BJ (cell line): ENCODE measurements at places on chromosomes 13 and 19.

DNA sequence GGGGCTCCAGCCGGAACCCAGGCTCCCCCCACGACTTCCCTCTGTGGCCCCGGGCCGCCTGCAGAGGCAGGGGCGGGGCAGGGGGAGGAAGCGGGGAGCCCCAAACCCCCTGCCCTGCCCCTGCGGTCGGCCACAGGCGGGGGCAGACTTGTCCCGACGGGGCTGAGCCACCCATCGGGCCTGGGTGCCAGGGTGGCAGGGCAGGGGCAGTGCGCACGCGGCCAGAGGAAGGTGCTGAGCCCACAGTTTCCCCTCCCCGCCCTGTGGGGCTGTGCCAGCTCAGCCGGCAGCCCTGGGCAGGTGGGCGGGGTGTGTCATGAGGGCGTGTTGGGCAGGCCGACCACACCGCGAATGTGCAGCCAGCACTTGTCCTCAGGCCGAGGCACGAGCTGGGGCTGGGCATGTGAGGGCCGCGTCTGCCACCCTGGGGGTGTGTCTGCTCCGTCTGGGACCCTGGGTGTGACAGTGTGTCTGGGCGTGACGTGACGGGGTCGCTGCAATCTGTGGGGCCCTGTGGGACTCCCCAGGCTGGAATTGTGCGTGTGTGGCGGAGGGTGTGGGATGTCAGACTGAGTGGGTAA, 17.7 kb downstream of the CCDC97 start:
- DNase-seq = no peak

DNA sequence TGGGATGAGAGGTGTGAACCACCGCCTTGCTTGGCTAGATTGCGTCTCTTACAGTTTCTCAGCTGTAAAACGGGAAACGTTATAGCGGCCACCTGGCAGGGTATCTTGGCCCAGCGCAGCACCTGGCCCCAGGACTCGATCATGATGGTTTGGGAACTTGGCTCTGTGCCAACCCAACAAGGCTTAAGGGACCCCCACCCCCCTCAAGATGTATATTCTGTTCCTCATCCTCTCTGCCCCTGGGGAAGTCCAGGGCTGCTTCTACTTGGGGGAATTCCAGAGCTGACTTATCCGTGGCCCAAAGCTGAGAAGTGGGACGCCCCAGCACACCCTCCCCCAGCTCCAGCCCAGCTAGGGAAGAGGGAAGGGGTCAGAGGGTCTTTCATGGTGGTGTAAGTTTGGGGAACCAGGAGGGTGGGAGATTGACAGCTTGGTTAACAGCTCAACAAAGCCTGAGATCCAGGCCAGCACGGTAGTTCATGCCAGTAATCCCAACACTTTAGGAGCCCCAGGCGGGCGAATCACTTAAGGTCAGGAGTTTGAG, 695 bp downstream of the ICAM1 start:
- no peak for DNase-seq

GRCh38 chr13:97234742-97235141, 12.6 kb downstream of the MBNL2 start:
- no peak for DNase-seq

DNA sequence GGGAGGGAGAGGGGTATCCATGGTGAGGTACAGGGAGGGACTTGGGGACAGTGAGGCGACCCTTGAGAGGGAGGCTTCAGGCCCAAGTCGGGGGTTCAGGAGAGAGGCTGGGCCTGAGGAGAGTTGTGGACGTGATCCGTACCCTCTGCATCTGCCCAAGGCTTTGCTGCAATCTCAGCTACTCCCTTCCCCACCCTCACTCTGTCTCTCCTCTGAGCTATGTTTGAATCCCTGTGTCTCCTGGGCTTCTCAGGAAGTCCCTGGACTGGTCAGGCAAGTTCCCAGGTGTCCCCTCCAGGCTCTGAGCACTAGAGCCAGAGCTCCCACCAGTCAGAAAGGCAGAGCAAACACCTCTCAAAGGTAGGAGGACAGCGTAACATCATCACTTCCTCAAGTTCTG, 1.8 kb downstream of the LIN37 start:
- DNase-seq = no peak

DNA sequence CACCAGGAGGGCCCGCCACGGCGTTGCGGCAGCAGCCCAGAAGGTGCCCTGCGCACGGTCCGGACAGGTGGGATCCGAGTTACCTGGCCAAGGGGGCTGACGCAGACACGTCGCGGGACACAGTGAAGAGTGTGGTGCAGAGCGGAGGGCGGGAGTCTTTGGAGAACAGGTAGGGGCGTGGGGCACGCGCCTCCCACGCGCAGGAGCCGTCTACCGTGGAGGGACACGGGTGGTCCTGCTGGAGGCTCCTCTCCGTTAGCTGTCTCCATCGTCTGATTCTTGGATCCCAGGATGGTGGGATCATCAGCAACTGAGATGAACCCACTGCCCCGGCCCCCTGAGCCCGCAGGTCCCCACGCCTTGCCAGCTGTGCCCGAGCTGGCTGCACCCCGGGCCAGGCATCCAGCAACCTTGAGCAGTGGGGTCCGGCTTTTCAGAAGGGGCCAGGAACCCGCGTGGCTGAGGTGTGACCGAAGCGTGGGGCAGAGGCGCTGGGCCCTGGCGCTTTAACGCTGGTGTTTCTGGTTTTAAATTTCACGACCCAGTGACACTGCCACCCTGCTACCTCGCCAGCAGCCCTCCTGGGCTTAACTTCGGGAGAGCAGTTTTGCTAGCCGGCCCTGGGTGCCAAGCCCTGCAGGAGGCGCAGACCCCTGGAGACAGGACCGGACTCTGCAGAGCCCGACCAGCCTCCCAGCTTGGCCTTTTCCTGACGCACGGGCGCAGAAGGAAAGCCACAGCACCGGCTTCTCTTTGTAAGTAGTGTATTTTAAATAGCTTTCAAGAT, 7.3 kb downstream of the FGF22 start:
- DNase-seq = no peak
